ENCODE measurements at places on chromosomes 4 and X.

- no peak for DNase-seq
Measured at GRCh38 chr4:97548943-97549583, 594.2 kb downstream of the STPG2 start.

GRCh38 chr4:177480795-177481194 lies 38.6 kb upstream of the AGA start:
- no peak for DNase-seq

DNA sequence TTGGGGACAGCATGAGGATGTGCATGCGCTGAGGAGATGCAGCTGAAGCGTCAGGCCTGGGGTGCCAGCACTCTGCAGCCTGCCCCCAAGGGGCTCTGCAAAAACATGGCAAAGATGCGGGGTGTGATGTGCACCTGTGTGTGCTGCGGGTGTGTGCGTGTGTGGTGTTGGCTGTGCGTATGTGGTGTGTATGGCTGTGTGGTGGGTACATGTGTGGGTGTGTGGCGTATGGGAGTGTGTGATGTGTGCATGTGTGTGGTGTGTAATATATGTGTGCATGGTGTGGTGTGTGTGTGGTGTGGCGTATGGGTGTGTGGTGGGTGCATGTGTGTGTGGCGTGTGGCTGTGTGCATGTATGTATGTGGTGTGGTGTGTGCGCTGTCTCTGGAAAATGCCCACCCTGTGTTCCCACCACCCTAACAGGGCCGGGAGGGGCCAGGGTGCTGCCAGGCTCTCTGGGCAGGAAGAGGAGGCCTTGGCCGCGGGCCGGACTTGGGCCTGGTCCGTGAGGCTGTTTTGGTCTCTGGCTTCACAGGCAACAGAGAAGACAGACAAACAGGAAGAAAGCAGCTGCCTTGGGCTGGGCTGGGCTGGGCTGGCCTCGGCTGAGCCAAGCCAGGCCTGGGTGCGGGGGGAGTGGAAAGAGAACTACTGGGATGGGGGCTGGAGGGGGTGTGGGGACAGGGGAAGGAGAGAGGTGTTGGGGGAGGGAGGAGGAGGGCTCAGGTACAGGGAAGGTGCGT lies 1.1 kb upstream of the AVPR2 start:
- no peak for DNase-seq

DNA sequence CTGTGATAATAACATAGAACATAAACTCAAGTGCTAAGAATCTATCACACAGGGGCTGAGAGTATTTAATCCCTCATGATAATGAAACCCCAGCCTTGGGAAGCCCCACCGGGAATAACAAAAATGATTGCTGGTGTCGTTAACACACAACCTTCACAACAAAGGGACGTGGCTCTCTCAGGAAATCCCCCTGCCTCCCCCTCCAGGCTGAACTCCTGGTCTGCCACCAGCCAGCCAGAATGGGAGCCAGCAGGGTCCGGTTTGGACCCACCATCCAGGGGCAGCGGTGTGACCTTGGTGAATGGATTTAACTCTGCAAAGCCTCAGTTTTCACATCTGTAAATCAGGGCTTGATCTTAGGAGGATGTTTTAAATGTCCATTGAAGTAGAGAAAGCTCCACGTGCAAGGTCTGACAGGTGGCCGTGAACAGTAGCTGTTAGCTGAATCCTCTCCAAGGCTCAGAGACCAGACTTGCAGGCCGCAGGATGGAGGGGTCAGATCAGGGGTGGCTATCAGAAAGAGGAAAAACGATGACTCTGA lies 46.5 kb downstream of the ABLIM2 start:
- no peak for DNase-seq

DNA sequence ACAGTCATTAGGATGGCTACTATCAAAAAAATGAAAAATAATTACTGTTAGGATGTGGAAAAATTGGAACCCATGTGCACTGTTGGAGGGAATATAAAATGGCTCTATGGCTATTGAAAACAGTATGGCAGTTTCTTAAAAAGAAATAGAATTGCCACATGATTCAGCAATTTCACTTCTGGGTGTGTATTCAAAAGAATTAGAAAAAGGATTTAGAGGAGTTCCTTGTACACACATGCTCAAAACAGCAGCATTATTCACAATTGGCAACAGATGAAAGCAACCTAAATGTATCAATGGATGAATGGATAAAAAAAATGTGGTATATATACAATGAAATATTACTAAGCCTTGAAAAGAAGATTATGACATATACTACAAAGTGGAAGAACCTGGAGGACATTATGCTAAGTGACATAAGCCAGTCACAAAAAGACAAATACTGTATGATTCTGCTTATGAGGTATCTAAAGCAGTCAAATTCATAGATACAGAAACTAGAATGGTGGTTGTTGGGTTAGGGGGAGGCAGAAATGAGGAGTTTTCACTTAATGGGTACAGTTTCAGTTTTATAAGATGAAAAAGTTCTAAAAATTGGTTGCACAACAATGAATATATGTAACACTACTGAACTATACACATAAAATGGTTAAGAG lies 123.2 kb downstream of the ELOVL6 start:
- DNase-seq, result no peak

DNA sequence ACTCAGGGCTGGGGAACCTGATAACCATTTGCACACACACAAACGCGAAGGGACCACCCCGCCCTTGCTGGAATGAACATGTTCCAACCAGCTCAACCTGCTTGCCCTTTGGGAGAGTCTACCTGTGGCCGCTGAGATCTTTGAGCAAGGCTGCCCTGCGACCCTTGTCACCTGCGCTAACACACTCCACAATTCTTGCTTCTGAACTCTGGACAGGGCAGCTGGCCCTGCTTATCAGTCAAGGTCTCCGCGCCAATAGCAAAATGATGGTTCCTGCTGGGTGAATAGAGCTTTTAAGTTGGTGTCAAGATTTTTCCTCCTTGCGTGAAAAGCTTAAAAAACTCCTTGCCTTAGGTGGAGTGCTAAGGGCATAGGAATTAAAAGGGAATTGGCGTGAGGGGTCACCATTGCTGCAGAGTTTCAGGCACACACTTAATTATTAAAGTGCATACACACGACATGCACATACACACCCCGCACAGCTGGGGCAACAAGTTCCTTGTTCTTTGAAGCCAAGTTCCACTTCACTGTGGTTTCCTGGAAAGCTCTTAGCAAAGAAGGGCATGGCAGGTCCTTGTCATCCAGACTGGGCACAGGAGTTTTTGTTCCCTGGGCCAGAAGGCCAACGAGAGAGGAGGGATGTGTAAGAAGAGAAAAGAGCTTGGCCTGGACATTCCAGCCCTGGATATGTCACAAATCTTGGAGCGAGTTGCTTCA lies 207.7 kb downstream of the STIM2 start:
- no peak for DNase-seq
